ENCODE measurements at places on chromosomes 13 and 19.

DNA sequence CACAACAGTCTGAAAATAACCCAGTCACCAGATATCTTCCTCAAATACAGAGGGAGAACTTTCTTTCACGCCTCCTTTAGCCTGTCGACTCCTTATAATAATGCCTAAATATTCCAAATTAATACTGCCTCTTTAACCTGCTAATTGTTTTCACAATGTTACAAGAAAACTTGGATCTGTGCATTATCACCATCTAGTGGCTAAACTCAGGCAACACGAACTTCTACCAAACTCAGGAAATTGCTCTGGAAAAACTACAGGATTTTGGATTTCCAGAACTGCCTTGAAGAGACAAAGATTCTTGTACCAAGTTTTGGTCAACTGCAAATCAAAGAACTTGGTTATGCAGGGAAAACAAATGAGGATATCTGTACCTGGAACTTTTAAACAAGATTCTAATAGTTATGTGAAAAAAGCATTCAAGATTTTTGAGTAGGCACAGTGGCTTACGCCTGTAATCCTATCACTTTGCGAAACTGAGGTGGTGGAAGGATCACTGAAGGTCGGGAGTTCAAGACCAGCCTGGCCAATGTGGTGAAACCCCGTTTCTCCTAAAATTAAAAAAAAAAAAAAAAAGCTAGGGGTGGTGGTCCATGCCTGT lies 10.8 kb downstream of the CLN5 start:
- DNase-seq: no peak

DNA sequence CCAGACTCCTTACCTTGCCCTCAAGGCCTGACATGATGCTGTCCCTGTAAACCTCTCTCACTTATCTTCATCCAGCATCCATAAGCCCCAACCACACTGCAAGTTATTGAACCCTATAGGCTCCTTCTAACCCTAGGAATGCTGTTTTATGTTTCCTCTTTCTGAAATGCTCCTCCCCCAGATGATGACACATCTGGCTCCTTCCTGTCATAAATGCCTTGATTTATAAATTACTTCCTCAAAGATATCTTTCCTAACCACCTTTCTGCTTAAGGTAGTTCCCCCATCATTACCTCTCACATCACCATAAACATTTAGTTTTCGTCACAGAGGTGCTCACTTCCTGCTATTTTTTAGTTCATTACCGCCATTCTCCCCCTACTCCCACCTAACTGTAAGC lies 12.3 kb downstream of the RUBCNL start:
- DNase-seq: no peak

DNA sequence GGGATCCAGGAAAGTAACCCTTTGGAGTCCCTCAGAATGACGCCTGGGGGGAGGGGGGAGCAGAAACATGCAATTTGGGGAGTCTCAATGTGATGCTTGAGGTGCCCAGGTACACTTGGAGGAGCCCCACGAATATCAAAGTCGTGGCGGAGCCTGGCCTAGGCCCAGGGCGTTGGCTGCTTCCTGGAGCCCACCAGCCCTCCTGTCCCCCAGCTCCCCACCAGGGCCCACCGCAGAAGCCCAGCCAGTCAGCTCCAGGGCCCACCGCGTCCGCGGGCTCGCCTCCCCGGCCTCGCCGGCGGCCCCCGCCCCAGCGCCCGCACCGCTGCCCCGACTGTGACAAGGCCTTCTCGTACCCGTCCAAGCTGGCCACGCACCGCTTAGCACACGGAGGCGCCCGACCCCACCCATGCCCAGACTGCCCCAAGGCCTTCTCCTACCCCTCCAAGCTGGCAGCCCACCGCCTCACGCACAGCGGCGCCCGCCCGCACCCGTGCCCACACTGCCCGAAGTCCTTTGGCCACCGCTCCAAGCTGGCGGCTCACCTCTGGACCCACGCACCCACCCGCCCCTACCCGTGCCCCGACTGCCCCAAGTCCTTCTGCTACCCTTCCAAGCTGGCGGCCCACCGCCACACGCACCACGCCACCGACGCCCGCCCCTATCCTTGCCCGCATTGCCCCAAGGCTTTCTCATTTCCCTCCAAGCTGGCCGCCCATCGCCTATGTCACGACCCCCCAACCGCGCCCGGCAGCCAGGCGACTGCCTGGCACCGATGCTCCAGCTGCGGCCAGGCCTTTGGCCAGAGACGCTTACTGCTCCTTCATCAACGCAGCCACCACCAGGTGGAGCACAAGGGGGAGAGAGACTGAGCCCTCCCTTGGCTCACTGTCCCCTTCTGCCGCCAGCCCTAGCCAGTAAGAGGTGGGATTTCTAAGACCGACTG lies 2.1 kb downstream of the ZNF575 start:
- DNase-seq: no peak

- DNase-seq: no peak
These were observed 419.4 kb downstream of the UQCRFS1 start for GRCh38 chr19:28793391-28794168.

- no peak for DNase-seq
These were observed 7.9 kb upstream of the ARHGAP33 start for GRCh38 chr19:35767288-35768081.

DNA sequence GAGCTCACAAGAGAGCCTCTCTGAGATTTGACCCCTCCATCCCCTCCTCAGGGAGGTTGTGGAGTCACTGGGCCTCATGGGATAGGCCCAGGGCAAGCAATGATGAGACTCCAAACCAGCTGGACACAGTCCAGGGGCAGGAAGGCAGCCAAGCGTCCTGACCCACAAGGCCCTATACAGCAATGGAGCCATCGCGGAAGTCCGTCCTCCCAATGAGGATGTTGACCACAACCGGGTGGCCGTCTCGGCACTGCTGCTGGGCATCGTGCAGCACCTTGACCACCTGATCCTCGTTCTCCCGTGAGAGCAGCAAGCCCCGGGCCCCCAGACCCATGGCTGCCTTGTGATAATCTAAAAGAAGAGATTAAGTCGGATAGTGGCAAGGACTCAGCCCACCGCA lies 7.9 kb downstream of the SYDE1 start:
- DNase-seq: no peak

- DNase-seq: no peak
These were observed 5.6 kb downstream of the NAPA start for GRCh38 chr19:47509170-47509847.

DNA sequence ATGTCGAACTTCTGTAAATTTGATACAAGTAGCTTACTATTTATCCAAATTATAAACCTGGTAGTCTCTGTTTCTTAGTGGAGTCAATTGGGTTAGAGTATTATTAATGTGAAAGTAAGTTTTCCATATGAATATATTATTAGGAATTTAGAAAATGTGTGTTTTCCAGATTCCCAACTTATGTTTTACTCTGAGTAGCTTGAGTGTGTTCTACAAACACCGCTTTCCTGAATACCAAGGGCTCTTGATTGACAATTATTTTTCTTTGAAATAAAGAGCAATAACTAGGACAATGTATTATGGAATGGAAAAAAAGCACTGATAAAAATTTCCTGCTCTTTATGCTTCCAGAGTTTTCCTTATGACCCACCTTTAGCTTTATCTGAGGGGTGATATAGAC lies 233.6 kb downstream of the POSTN start:
- DNase-seq: no peak

- DNase-seq: no peak
These were observed 209.2 kb downstream of the B3GLCT start for GRCh38 chr13:31408927-31409326.

GRCh38 chr13:24564881-24565280 lies 52.3 kb upstream of the PARP4 start:
- DNase-seq: no peak

- DNase-seq: no peak
These were observed 268.8 kb downstream of the SLITRK1 start for GRCh38 chr13:83613524-83613923.

GRCh38 chr13:31022928-31023530 lies 90.6 kb downstream of the TEX26 start:
- DNase-seq: no peak

GRCh38 chr19:7434391-7434790 lies 54.4 kb downstream of the PEX11G start:
- DNase-seq: no peak

DNA sequence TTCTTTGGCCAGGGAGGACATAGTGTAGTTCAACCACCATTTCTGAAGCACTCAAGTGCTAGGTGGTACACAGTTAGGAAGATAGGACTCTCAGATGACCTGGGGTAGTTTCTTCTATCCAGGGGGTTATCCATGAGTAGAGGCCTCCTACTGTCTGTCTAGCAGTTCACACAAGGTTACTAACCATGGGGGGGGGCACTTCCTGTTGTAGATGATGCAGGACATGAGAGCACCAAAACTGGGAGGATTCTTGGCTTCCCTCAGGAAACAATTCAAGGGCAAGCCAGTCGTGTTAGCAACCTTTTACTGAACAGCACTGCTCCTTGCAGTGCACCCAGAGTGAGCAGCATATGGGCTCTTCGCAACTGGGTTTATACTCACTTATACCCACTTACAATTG lies 8.9 kb upstream of the TPP2 start:
- DNase-seq: no peak

DNA sequence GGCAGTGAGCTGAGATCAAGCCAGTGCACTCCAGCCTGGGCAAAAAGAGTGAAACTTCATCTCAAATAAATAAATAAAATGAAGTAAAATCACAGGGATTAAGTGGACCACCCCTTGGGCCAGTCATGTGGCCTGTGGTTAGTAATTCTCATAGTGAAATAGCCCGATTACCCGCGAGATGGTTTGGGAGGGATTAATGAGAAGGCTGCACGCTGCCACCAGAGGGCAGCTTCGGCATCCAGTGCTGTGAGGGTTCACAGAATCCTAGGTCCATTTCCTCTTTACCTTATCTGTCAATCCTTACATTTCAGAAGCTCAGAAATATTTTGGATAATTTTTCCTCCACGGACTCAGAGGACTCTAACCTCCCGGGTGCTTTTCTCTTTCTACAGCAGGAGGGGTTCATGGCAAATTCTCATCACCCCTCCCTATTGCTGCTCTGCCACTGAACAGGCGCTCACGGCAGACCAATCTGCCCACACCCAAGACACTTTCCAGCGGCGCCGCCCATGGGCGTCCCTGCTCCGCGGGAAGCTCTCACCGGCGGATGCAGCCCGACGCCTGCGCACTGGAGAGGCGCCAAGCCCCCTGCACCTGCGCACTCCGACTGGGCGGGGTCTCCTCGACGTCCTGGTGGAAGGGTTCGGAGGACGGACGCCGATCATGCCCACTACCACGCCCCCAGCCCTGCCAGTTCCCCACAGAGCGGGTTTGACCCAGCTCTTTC lies 11.0 kb downstream of the ZNF835 start:
- no peak for DNase-seq

GRCh38 chr13:24651718-24652345 lies 28.4 kb upstream of the ATP12A start:
- no peak for DNase-seq

GRCh38 chr19:29812881-29813275 lies 1.1 kb downstream of the CCNE1 start:
- DNase-seq: no peak

GRCh38 chr13:110456550-110456949 lies 105.0 kb downstream of the RAB20 start:
- no peak for DNase-seq

DNA sequence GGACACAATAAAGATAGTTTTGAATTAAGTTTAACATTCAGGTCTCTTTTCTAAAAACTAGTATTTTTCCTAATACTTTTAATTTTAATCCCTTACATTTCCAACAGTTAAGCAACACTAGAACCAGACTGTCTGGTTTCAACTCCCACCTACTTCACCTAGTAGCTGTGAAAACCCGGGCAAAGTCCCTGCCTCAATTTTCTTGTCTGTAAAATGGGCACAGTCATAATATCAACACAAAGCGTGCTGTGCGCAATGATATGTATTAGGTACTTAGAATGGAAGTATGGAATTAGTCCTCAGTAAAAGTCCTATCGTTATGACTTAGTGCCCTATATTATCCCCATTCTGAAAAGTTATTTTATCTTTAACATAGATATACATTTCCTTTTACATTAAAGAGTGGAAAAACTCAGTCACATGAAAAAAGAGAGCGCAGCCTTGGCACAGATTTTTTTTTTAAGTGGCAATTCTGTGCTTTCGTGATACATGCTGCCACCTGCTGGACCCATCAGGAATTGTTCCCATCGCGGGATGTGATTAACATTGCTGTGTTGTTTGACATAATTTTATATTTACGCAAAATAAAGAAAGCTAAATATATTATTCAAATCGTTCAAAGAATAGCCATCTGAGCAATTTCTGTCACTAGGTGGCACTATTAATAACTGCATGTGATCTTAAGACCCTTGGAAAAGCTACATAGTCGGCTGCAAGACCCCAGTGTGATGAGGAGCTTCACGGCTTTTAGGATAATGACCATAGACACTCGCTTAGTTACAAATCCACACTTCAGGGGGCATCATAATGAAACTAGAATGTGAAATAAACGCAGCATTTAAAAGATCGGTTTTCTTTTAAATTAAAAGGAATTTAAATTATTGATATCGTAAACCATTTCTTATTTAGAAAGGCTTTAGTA lies 59.9 kb downstream of the LIG4 start:
- DNase-seq: peak; percentile 5

DNA sequence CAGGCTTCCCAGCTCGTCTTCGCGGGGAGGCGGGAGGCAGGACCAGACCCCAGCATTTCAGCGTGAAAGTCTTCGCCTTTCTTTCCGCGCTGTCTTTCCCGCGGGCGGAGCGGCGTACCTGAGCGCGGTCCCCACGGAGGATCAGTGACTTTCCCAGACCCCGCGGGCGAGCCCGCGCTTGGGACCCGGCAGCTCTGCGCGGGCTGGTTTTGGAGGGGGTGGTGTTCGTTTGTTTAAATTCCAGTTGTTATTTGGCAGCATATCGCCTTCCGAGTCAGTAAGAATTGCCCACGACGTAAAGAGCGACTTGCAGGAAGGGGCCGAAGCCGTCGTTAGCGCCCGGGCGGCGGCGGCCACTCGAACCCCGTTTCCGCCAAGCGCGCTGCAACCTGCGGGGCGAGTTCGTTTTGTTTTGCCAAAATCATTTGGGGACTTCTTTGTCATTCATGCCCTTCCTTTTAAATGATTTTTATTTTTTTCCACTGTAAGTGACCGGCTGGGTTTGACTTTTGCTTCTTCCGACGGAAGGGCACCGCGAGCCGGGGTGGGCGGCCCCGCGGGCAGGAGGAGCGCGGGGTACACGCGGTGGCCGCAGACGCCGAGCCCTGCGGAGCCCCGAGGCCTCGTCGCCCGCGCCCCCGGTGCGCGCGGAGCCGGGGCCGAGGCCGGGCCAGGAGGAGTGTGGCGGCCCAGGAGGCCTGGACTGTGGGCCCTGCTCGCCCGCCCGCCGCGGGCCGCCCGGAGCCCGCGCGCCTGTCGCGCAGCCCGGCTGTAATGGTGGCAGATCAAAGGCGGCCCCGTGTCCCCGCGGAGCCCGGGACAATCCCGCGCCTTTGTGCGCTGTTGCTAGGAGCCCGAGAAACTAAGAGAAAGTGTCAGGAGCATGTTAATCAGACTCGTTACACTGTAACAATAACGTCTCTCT lies 75.9 kb downstream of the ZIC5 start:
- no peak for DNase-seq
